ENCODE measurements at places on chromosomes 7 and 10.

GRCh38 chr7:29806208-29806994 is at the start of gene WIPF3:
Gene WIPF3, plus strand, starts transcription at chr7:29806508. Its CDS starts 28,217 bp downstream, at chr7:29834725.
- DNase-seq: no peak

DNA sequence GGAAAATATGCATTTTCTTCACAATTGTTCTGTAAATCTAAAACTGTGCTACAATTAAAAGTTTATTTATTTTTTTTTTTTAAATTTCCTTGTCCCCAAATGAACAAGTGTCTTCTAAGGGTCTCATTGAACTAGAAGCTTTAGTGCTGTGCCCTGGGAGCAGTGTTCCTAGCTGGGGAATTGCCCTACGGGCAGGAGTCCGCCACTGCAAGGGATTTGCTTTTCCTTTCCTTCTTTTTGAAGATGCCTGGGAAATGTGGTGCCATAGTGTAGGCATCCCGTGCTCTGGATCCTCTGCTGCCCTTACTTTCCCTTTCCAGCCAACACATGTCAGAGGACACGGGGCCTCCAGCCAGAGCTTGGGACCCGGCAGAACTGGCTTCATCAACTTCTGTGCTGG is 177.1 kb upstream of the CTBP2 start:
- DNase-seq: no peak

GRCh38 chr7:116522247-116522646 is 2.6 kb upstream of the CAV1 start:
- no peak for DNase-seq

- DNase-seq: peak; percentile 27
Observed at GRCh38 chr10:7410301-7410861, 453 bp downstream of the SFMBT2 start.

GRCh38 chr10:6292741-6293151 is 90.0 kb downstream of the PFKFB3 start:
- no peak for DNase-seq

DNA sequence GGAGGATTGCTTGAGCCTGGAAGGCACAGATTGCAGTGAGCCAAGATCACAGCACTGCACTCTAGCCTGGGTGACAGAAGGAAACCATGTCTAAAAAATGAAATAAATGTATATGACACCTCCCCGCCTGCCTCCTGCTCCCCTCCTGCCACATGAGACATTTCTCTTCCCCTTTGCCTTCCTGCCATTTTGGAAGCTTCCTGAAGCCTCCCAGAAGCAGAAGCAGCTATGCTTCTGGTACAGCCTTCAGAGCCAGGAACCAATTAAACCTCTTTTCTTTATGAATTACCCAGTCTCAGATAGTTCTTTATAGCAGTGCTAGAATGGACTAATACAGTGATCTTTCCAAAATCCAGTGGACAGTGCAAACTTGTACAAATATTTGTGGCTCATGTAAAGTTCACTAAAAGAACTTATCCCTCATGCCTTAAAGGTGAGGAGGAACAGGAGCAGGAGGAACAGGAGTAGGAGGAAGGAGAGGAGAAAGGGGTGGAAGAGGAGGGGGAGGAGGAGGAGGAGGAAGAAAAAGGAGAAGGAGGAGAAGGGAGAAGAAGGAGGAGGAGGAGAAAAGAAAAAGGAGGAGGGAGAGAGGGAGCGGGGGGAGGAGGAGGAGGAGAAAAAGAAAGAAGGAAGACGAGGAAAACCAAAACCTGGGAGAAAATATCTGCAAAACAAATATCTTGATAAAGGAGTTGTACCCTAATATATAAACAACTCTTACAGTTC is 2.8 kb upstream of the ABI1 start:
- no peak for DNase-seq

- no peak for DNase-seq
Observed at GRCh38 chr7:70706204-70706603, 425.7 kb upstream of the GALNT17 start.

DNA sequence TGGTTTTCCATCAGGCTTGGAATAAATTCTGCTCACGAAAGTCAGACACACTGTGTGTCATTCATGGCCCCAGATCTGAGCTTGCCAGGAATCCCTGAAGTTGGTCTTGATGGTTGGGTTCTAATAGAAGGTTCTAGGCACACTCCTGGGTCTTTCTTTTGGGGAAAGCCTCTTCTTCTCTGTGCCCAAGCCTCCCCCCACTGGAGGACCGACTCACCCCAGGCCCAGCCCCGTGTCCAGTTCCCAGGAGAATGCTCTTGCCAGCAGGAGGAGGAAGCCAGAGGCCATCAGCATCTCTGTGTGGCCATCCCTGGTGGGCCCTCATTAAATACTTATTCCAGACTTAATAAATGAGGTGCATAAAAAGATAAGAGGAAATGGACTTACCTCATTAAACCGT is 548.0 kb downstream of the TCERG1L start:
- DNase-seq: no peak

- no peak for DNase-seq
Observed at GRCh38 chr7:100374601-100375000, 1.3 kb downstream of the PILRA start.

DNA sequence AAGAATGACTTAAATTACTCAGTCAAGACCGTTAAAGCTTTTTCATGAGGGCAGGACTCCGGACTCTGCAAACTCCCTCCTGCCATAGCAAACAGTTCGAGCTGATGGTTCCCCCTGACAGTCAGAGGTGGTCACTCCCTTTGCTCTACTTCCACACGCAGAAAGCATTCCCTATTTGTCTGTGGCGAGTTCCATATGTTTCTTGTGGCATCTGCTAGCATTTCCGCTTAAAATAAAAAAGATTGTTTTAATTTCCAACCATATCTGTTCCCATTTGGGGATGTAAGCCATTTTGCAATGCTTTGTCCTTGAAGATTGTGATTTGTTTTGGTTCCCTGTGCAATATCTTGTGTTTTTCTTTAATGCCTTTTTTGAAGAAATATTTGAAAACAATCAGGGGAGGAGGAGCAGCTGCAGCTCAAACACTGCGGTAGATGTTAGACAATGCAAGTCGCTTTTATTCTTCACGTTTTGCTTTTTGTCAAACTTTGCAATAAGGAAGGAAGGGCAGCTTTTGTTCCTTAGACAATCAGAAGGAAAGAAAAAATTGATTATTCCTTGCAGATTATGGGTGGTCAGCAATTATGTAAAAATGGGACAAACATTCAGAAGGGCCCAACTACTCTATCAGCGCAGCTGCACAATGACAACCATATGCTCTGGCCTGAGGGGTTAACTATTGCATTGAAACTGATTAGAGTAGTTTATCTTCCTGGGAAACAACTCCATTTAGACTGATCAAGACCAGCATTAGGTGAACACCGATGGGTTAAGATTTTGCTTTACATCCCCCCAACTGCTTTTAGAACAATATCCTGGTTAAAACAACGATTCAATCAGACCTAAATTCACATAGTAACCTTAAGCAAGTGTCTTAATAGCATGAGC is 425.8 kb upstream of the NRP1 start:
- DNase-seq: no peak

DNA sequence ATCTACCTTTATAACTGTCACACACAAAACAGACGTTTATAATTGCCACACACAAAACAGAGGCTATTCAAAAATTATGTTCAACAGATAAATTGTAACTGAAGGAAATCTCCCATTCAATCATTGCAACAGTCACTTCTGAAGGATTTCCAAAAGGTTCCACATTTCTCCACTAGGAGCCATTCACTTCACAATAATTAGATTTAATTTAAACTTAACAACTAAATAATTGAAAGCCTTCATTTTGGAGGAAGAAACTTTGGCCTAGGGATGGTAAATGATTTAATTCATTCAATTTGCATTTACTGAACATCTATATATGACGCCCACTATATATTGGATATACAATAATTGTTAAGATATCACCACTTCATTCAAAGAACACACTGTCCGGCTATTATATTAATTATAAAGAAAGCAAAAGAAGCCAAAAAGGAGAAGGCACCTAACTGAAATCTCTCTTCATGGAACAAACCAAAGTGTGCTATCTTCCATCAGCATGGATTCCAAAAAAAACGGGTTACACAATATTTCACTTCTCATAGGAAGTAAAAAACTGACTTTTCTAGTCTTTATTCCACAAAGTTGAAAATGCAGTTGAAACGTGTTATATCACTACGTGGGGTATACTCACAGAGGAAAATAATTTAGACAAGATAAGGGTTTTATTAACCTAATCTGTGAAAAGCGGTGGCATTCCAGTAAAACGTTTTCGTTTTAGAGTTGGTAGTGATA is 1.7 kb downstream of the ATAD1 start:
- no peak for DNase-seq

GRCh38 chr10:21989453-21990154 is 13.9 kb downstream of the DNAJC1 start:
- DNase-seq: peak; percentile 3

- no peak for DNase-seq
Observed at GRCh38 chr10:101965075-101965765, 90.8 kb downstream of the ARMH3 start.
